ENCODE measurements at places on chromosomes 3 and 15.

DNA sequence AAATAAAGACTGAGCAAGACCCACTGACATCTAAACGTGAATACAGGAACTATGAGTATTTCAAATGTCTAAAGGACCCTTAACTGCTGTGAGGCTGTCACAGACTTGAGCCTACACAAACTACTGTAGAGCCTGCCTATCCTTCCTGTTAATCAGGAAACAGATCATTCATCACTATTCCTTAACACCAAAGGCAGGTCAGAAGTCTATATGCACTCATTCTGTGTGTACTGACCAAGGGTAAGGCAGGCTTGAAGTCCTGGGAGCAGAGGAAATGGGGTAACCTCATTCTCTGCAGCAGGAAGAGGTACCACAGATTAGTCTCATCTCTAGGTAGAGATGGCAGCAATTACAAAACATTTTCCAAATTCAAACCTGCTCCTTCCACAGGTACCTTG lies 30.7 kb downstream of the NPTN start:
- no peak for DNase-seq

DNA sequence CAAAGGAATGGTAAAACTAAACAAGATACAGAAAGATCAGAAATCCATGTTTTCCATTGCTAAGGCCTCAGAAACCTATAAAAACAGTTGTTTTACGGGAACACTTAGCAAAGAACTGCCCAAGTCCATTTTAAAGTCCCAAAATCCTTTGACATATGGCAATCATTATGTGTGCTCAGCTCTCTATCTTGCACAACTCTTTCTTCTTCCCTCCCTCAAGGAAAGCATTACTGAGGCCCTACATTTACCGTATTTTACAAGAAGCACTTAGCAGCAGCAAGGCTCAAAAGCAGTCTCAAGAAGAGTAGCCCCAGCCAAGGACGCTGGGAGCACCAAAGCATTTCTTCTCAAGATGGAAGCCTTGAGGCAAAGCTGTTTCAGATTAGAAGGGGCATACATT lies 169.6 kb upstream of the LRTM1 start:
- DNase-seq: no peak

DNA sequence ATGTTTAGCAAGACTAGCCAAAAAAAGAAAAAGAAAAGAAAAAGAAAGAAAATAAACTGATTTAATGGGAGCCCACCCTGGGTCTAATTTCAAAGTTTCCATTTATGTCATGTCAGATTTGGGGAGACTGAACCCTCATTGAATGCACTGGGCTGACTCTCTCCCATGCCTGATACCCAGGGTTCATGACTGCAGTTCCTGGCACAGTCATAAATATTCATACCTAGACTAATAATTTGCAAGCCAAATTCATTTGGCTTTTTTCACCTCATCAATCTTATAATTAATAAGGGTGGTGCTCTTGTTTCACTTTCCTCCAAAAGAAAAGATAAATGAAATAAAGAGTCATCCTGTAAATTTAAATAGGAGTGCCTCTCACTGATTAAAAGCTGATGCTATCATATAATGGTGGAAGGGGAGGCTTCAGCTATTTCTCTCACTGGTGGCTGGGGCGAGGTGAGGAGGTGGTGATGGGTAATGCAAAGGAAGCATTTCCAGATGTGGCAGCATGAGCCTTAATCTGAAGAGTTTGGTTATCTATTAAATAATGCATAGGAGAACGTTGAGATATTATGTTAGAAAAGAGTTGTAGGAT lies 224.5 kb downstream of the MEIS2 start:
- no peak for DNase-seq

DNA sequence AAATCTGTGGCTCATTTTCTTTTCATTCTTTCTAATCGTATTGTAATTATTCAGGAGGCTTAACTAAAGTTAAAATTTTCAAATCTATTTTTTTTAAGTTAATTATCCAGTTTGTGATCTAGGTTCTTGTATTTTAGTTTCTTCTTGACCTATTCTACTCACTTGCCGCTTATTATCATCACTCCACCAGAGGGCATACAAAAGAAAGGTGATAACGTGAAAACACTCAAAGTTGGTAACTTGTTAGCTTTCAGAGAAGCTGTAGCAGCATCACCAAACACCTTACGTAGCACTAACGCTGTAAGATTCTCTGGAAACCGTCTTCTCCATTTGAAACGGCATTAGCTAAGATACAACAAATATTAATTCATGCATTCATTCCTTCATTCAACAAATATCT lies 4.8 kb downstream of the GNB4 start:
- no peak for DNase-seq

Measured in stimulated activated CD4-positive, alpha-beta T cell treated with anti-CD3 and anti-CD28 coated beads, Interleukin-1b, Interleukin-23, amount 100 ng/mL, for 1 hour (primary cell).